ENCODE measurements at places on chromosomes 2 and 18.

GRCh38 chr2:170582751-170583463 is 132.2 kb upstream of the SP5 start:
- DNase-seq: no peak

GRCh38 chr2:190489475-190489874 is 45.0 kb downstream of the NEMP2 start:
- DNase-seq: no peak

GRCh38 chr2:39881494-39881893 is 102.4 kb upstream of the THUMPD2 start:
- no peak for DNase-seq

DNA sequence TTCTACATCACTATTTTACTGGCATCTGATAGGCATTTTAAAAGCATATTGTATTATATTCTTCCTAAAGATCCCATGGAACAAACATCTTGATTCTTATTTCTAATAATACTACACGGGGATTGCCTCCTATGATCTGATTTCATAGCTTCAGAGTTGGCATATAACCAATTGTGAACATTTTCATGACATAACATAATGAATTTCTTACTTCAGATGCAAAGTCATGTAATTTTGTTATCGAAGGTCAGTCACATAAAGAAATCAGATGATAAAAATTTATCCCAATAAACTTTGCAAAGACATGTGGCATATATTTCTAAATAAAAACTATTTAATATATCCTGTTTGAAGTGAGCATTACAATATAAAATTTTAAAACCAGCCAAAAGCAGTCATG is 93.3 kb downstream of the COL5A2 start:
- DNase-seq: no peak

DNA sequence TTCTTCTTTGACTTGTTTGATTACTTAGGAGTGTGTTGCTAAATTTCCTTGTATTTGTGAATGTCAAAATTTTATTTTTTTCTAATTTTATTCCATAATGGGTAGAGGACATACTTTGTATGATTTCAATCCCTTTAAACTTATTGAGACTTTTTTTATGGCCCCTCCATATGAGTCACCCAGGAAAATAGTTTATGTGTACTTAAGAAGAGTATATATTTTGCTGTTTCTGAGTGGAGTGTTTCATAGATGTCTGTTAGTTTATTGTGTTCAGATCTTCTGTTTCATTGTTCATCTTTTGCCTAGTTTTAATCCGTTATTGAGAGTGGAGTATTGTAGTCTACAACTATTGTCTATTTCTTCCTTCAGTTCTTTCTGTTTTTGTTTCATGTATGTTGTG is 81.9 kb downstream of the EPB41L5 start:
- no peak for DNase-seq

GRCh38 chr2:42747422-42747821 is 16.5 kb downstream of the OXER1 start:
- DNase-seq: no peak

- no peak for DNase-seq
Measured at GRCh38 chr2:165871025-165871424, 77.0 kb upstream of the GALNT3 start.

DNA sequence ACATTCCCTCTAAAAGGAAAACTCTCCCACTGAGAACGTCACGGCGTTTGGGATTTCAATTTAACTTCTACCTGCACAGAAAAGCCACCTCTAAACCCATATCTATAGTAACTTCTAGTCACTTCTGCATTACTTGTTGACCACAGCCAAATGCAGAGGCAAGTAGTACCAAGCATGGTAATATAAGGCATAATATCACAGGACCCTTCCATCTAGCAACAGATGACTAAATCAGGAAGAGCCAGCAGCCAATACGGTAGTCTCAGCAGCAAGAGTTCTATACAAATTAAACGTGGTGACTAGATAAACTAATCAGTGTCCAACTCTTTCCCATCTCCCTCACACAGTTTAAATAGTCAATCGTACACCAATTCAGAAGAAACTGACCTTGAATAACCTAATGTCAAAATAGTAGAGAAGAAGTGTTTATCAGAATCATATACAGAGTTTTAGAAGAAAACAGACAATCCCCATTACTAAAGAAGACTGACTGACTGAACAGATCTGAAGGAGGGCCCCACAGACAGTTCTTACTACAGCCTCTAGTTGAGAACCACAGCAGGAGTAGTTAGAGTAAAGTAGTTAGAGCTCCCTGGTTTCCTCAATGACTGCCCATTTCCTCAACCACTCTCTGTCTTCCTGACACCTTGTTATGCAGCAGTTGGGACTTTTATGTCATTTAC is 30.0 kb downstream of the MEMO1 start:
- no peak for DNase-seq

GRCh38 chr2:200929334-200930249 is 33.9 kb downstream of the ORC2 start:
- no peak for DNase-seq

DNA sequence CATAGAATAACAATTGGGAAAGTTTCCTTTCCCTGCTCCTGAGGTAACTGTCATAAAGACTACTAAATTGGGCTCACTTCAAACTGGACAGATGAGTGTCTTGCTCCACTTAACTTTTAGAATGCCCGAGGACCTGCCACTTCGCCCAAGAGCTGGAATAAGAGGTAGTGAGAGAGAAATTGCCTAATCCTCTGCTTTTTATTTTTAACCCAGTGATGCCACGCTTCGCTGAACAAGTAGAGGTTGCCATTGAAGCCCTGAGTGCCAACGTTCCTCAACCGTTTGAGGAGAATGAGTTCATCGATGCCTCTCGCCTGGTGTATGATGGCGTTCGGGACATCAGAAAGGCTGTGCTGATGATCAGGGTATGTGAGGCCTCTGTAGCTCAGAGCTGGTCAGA is 269.4 kb upstream of the LRRTM1 start:
- DNase-seq: no peak

DNA sequence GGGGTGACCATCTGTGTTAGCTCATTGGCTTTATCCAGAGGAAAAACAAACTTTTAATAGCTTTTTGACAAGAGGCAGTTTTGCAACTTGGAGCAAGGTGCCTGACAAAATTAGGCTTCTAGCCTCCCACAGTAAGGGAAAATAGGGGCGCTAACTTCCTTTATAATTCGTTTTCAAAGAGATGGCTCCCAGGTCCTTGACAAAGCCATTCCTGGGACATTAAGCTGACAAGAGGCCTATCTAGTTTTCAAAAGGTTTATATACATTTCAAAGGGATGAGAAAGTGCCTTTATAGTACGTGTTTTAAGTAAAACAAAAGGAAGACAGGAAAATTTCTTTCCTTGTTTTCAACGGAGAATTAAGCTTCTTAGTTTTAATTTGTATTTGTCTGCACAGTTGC is 159.4 kb upstream of the GCFC2 start:
- DNase-seq: no peak

GRCh38 chr2:239300871-239301735 is 99.7 kb downstream of the HDAC4 start:
- no peak for DNase-seq

DNA sequence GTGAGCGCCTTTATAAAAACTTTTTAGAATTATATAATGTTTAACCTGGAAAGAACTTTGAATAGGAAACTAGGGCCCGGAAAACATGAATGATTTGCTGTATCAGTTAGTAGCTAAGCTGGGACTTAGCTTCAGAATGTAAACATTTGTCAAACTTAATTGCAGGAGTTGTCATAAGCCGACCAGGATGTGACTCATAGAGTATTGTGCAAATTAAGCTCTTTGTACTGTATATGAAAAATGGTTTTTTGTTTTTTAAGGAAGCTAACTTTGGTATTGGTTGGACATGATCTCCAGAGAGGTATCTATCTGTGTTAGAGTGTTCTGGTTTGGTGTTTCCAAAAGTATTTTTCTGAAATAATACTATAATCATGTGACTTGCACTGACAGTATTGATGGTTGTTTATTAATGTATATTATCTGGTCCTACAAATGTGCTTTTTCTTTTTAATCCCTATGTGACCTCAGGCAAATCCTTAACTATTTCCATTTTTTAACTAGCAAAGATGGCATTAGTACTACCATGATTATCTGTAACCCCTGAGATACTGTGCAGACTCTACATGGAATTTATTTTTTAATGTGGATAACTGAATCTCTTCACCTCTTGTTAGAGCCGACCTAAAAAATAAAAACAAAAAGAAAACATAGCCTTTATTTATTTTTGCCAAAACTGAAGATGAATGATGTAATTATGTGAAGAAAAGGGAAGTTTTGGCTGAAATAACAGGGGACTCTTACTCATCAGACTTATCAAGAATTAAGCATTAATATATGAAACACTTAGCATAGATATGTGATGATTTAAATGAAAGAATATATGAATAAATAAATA is 11.7 kb downstream of the YIPF4 start:
- DNase-seq: no peak

DNA sequence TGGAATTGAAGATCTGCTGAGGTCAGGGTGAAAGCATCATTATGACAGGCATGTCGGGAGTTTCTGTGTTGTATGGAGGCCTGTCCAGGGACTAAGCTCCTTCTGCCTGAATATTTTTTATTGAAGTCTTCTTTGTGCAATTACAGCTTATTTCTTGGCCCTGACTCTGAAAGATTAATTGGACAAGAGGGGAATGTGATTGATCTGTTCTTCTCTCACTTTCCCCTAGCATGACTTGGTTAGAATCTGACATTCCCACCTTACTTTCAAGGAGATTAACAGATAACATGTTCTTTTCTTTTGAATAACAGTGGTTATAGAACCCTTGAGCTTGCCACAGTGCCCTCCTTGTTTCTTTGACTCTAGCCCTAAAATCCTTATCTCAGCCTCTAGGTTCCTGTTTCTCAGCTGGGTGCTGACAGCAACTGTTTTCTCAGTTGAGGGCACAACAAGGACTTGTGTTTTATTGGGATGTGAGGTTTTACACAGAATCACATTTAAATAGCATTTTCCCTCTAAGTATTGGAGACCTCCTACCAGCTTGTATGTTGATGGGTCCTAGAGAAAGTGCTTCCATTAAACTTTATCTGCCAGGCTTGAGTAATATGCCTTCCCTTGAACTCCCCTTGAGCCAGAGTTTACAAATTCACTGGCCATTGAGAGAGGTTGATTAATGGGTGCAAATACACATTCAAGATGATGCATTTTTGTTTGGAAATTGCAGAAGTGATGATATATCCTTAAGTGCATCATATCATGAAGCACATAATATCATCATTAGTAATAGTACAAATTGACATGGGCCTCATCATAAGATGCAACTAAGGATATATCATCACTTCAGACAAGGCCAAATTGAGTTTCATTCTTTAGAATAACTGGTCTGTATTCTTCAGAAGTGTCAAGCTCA is 12.5 kb downstream of the TTLL4 start:
- DNase-seq: no peak

- no peak for DNase-seq
Measured at GRCh38 chr2:169839954-169840746, 12.9 kb downstream of the UBR3 start.

DNA sequence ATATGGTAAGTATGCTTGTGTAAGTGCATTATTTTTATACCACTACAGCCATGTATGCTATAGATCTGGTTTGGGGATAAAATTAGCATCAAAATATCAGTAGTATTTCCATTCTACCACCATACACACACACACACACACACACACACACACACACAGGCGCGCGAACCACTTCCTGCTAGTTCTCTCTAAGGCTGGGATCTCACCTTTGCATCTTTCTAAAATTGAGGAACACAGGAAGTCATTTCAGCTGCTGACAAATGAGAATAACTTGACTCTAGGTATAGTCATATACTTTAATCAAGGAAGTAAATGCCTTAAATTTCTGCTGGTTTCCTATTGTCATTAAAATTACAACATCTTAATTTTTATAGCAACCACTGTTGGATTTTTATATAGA is 72.5 kb downstream of the RBM43 start:
- no peak for DNase-seq

DNA sequence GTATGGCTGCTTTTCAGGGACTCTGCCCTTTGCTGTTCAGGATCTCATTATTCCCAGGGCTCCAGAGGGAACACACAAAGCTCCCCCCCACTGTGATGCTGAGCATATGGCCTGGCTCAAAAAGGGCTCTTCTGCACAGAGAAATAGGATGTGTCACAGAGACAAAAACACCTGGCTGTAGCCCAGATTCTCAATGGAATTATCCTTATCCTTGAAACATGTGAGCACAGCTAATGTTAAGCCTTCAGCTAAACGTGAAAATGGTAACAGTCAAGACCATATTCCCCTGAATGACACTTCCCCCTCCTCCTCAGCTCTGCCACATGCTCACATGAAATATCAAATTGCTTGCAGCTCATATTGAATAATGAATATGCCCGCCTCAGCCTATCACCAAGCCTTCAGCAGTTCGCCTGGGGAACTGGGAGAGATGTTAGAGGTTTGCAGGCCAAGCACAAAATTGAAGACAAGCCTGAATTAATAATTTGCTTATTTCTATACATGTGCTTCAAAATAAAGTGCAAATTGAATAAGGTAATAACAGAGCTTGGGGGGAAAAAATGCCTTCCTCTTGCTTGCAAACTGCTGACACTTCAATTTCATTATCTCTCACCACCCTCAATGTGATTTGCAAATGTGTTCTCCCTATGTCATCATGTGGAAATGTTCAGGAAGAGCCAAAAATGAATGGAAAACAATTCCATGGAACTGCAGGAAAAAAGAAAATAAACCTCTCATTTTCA is 181.0 kb upstream of the HNRNPA3 start:
- DNase-seq: no peak

DNA sequence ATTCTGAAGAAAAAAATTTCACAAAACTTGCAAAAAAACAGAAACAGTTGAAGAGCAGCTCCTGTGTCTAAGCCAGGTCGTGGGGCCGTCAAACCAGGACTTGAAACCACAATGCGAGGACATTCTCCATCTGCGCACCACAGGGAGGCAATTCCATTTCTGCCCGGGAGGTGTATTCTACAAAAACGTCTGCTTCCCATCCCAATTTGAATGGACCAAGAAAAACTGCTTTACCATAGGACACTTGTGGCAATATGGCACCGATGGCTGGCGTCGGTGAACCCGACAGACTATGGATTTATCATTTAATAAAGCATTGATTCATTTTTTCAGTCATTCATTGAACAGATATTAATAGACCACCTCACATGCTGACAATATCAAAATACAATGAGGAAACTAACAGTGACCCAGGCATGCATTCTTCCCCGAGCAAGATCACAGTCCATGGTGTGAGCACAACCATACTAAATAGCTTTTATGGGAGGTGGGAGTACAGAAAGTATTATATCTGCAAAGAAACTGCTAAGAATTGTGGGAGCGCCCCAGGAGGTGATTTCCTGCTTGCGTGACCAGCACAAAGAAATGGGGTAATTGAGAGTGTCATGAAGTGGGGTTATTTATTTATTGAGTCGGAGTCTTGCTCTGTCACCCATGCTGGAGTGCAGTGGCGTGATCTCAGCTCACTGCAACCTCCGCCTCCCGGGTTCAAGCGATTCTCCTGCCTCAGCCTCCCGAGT is 10.5 kb upstream of the ZAP70 start:
- no peak for DNase-seq
